ENCODE measurements at places on chromosomes 2 and 18. TPM values are rescaled to one million over a fixed set of nuclear protein-coding genes. Genes with fewer than 3 reads are reported as not detected.

GRCh38 chr2:174522553-174522952 is 35.7 kb upstream of the GPR155 start:
- DNase-seq: no peak

DNA sequence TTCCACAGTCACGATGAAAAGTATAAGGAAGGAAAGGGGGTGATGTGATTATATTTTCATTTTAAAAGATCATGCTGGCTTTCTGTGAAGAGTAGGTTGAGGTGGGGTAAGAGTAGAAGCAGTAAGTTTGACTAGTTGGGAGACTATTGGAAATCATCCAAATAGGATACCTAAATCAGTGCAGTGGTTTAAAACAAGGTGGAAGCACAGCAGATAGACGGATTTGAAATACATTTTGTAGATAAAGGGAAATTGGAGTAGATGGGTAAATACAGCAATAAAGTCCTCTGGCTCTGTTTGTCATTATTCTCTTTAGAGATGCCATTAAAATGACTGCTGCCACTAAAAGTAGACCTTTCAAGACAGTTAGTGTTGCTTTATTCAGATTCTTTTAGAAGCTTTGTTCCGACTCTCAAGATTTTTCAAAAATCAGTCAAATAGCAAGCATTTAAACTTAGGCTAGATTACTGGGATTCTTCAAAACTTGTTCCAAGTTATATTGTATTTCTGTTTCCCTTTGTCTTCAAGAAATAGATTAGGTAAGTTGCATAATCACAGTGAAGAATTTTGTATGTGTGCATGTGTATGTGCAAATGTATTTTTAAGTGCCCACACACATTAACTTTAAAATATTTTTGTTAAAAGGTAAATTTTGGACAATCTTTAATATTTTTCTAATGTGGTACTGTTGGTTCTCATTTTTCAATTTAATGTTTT is 61.7 kb upstream of the DTNA start:
- DNase-seq: no peak

DNA sequence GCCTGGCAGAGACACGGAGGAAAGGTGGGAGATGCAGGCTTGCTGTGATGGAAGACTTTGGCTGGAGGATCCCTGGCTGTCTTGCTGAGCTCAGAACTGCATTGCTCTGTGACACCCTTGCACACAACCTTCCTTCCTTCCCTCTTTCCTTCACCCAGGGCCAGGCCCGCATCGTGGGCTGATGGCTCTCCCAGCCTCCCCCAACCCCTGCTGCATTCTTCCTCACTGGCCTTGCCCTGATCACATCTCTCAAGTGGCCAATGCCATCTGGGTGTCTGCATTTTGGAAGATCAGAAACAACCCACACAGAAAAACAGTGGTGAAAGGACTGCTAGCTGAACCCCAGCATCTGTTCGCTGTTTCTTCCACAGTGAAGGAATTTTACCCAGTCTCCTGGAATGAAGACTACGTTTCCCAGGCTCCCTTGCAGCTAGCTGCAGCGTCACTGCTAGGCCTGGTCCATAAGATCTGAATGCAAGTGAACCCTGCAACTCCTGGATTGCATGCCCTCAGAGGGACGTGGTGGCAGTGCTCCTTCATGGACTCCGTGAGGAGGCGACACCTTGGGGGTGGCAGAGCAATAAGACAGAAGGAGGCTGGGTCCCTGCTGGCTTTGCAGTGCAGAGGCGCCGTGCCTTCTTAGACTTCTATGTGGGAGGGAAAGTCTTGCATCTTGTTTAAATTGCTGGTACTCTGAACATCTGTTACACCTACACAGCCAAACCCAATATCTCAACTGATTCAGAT is 78.9 kb upstream of the YWHAQ start:
- DNase-seq: no peak

GRCh38 chr2:207935991-207936370 is 89.3 kb downstream of the PLEKHM3 start:
- no peak for DNase-seq

GRCh38 chr2:45012733-45013132 is 3.5 kb upstream of the SIX2 start:
- DNase-seq: no peak

DNA sequence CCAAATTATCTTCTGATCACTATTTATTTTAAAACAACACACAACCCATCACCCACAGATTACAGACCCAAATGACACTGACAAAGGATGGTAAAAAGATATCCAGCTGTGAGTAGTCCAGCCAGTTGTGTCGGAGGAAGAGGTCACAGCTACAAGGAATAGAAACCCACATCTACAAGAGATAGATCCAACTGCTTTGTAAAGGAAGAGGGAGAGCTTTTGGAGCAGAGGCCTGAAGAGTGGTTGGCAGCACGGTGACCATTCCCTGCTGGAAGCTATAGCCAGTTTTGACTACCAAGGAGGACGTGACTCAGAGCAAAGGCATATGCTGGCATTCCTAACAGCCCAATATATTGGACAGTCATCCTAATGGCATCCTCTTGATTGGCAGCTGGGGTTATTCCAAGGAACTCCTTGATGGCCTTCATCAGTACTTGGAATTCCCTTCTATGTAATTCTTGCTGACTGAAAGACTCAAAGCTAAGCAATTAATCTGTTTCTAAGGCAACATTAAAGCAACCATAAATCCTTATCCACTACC is 17.1 kb downstream of the SLC8A1 start:
- DNase-seq: peak; percentile 82

DNA sequence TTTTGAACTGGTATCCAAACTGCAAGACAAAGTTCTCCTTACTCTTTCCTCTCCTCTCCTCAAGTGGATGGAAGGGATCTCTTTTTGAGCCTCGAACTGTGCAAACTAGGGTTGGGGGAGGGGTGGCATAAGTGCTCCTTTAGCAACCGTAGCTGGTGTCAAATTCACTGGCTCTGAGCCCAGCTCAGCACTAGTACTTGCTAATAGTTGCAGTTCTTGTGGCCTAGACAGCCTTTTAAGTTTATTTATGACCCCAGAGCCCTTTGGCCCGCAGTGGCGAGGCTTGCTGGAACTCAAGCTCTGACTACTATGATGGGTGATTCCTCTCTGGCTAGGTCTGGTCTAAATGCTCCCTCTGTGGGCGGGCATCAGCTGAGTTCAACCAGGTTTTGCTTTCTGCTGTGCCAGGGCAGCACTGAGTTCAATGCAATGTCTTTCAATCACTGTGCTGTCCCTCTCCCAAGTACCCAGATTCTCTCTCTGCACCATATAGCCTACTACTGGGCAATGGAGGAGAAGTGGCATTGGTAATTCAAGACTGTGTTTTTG is 528.4 kb upstream of the SYT4 start:
- DNase-seq: peak; percentile 50

GRCh38 chr2:187966924-187967323 is 324.8 kb upstream of the GULP1 start:
- no peak for DNase-seq

- DNase-seq: no peak
Measured at GRCh38 chr2:96088340-96089335, 27.7 kb downstream of the ADRA2B start.

GRCh38 chr2:180146541-180146940 is 139.4 kb upstream of the CWC22 start:
- DNase-seq: no peak

The M1AP gene
- not detected for total RNA-seq

The ANTXR1 gene
- total RNA-seq: 34.5 TPM

The PAIP2B gene
- 1.7 TPM for total RNA-seq

The PLEKHH2 gene
- 0.70 TPM for total RNA-seq

- DNase-seq: no peak
Measured at GRCh38 chr2:201618744-201619662, 24.3 kb downstream of the TMEM237 start.

The PSD4 gene
- total RNA-seq: 1.4 TPM

The GPR45 gene
- not detected for total RNA-seq

GRCh38 chr2:160165996-160166395 is 34.1 kb downstream of the ITGB6 start:
- no peak for DNase-seq

DNA sequence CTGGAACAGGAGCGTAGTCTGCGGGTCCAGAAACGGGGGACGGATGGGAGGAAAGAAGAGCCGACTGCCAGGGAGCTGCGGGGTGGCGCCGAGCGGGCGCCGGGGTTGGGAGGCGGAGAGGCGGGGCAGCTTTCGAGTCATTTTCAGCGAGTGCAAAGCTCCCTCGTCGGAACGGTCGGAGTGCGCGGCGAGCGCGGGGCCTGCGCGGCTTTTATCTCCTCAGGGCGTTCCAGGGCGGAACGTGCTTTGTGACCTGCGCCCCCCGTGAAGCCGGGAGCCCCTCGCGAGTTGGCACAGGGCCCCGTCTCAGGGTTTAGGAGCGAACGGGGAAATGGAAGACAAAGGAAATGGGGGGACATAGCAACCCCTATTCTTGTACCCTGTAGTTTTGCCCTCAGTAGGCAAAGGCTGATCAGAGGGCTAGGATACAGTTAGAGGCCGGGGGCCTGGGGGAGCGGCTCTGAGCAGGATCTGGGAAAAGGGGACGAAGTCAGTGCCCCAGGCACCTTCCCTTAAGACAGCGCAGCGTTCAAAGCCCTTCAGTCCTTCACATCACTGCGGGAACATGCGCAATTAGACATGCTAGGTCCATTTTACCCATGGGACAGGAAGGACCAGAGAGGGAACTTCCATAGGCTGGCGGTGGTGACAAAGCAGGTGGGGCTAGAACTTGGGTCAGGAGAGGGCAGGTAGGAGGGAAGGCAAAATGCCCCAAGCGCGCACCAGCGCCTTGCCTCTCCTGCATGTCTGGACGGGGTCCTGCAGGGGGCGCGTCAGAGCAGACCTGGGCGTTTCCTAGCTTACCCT is 60.1 kb upstream of the IL1RL1 start:
- no peak for DNase-seq

DNA sequence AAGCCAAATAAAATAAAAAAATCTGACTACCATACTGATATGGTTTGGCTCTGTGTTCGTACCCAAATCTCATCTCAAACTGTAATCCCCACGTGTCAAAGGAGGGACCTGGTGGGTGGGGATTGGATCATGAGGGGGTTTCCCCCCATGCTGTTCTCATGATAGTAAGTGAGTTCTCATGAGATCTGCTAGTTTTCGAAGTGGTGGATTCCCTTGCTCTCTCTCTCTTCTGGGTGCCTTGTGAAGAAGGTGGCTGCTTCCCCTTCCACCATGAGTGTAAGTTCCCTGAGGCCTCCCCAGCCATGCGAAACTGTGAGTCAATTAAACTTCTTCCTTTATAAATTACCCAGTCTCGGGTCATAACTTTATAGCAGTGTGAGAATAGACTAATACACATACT is 123.8 kb upstream of the WDSUB1 start:
- DNase-seq: no peak

DNA sequence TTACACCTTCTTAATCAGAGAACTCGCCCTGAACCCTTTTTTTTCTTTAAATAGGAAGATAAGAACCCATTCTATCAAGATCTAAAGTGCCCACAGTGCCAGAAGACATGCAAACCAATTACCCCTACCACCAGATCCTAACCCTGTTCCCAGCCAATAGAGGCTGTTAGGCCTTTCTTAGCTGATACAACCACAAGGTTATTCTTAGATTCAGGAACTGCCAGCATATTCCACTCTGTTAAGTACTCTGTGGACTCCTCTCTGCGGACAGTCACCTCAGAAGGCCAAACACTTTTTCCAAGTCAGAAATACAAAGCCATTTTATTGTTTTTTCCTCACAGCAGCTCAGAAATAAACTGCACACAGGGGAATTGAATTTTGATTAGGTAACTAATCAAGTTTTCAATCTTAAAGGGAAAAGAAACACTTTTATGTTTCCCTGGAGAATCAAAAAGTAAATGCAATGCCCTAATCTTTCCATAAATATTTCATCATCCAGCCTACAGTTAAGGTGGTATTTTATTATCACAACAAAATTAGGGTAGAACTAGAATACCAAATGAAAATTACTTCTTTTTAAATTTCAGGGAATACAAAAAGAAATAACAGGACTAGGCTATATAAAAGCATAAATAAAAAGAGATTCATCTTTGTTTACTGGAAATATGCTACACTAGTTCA is 111.4 kb downstream of the NBAS start:
- DNase-seq: no peak

DNA sequence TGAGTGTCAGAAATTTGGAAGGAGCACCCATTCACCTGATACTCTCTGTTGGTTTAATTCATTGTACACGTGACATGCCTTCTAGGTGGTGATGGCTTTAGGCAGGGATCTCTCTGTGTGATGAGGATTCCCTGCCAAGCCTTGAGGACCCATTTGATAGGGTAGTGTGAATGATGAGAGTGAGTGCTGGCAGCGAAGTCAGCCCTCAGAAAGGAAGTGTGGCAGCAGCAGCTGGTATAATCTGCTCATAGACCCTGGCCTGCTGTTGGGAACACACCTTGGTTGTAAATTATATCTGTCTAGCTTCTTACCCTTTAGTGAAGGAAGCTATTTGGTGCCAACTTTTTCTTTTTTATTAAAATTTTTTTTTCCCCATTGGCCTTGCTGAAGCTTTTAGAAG is 164.5 kb downstream of the HAUS1 start:
- no peak for DNase-seq

GRCh38 chr2:207993151-207993763 is 32.1 kb downstream of the PLEKHM3 start:
- DNase-seq: no peak

- no peak for DNase-seq
Measured at GRCh38 chr2:127416506-127417001, 1.7 kb upstream of the PROC start.

- DNase-seq: no peak
Measured at GRCh38 chr2:241550616-241551580, 7.6 kb upstream of the BOK start.

GRCh38 chr2:85246348-85246747 is 81.4 kb downstream of the TGOLN2 start:
- no peak for DNase-seq

- DNase-seq: no peak
Measured at GRCh38 chr18:79542876-79543750, 136.5 kb upstream of the CTDP1 start.

GRCh38 chr2:161354106-161354505 is 45.9 kb downstream of the PSMD14 start:
- no peak for DNase-seq

GRCh38 chr2:209424199-209424701 is 403 bp downstream of the MAP2 start:
- peak; percentile 5 for DNase-seq

The MATN3 gene
- total RNA-seq: 0.46 TPM

The GPR39 gene
- 5.1 TPM for total RNA-seq

DNA sequence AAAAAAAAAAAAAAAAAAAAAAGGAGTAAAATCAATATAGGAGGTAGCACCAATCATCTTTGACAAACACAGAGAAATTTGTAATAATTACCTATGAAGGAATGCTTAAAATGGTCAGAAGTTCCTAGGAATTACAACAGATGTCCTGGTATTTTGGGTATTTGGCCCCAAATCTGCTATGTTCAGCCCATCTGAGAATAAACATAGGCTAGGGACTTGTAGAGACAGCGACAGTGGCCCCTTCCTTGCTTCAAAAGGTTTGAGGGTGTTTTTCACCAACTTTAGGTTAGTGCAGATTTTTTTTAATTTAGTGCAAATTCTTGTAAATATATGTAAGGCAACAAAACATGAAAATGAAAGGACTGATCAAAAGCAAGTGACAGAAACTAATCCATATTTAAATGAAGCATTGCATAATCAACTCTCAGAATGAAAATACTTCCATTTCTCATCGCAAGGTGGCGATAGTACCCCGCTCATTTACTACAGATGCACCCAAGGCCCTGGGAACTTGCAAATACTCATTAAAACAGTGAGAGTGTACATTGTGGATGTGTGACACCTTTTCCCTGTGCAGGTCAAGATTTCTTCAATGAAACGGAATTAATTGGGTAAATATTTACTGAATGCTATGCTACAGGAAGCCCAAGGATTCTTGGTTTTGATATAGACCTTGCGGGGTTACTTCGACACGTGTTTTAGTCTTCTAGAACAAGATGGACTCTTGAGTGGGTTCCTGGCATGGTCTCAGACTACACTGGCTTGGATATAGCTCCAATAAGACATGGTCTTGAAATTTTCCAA is 44.6 kb downstream of the FAM124B start:
- peak; percentile 48 for DNase-seq

The OR6B3 gene
- not detected for total RNA-seq
